CD4-positive, alpha-beta T cell treated with Interleukin-21 for 1 hour (primary cell): ENCODE measurements at places on chromosomes 5 and 9.

DNA sequence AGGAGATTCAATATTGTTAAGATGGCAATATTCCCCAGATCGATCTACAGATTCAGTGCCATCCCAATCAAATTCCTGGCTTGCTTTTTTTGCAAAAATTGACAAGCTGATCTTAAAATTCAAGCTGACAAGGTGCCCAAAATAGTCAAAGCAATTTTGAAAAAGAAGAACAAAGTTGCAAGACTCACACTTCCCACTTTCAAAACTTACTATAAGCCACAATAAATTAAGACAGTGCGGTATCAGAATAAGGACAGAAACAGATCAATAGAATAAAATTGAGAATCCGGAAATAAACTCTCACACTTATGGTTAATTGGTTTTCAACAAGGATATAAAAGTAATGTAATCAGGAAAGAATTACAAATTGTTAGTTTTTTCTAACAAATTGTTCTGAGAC is 97.1 kb downstream of the NRG2 start:
- DNase-seq = no peak

- no peak for DNase-seq
Measured at GRCh38 chr9:109652112-109652511, 127.9 kb upstream of the PALM2AKAP2 start.

DNA sequence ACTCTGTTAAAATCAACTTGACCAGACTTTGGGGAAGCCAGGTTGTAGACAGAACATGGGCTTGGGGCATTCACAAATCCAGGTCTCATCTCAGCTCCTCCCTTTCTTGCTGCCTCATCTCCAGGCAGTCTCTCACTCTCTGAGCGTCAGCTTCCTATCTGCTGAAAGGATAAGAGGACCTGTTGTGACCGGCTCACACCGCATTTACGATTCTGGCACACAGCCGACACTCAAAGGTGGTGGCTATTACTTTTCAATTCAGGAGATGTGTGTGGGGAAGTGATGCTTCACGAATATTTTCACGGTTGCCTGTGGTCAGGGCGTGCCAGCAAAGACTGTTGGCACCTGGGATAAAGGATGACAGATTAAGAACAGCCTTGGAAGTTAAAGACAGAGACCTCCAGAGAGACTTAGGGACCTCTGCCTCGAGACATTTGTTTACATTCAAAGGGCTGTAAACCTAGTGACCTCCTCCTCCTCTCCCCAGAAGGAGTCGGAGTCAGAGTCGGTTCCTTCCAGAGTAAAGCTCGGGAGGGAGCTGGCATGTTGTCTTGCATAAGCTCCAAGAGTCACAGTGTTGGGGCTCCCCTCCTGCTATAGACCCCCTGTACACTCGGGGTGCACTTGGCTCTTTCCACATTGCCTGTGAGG is 83.2 kb downstream of the AK8 start:
- no peak for DNase-seq

DNA sequence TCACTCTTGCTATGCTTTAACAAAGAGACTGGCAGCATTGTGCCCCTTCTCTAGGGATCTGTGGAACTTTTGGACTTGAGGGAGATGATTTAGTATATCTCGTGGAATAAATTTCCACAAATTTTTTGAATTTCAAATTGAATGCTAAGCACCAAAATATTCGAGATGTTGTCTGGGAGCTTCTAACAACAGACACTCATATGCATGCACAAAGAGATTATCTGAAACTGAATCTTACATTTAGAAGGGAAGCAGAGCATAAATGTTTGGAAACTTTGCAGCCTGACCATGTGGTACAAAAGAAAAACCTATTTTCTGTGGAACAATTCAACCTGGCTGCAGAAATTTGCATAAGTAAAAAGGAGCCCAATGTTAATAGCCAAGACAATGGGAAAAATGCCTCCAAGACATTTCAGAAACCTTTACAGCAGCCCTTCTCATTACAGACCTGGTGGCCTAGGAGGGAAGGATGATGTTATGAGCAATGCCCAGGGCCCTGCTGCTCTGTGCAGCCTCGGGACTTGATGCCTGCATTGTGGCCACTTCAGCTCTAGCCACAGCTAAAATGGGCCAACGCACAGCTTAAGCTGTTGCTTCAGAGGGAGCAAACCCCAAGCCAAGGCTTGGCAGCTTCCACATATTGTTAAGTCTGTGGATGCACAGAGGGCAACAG is 285.8 kb upstream of the FAM174A start:
- DNase-seq = no peak

- DNase-seq = no peak
Measured at GRCh38 chr5:73263001-73263710, 90.2 kb downstream of the TMEM174 start.

DNA sequence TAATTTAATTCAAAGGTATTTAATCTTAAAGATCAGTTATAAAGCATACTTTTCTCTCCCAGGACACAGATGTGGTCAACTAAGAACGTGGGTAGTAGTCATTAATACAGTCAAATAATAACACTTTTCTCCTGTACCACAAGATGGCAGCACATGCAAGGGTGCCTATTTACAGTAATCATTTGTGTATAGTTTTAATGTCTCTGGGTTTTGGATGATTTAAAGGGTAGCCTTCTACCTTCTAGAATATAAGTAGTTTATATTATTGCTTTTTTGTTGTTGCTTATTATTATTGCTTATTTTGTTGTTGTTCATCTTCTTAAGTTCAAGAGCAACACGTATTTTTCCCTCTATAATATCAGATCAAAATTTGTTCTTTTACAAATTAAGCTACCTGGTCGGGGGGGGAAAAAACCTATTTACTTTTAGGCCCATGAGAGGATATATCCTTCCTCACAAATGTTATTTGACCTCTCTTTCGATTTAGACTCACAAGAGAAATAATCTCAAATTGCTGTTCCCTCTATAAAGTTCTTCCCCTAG is 59.6 kb upstream of the SLC27A6 start:
- DNase-seq = peak; percentile 58

GRCh38 chr5:180494510-180495181 is 467 bp downstream of the CNOT6 start:
- peak; percentile 49 for DNase-seq

- no peak for DNase-seq
Measured at GRCh38 chr9:132669319-132669697, 475 bp downstream of the DDX31 start.

- DNase-seq = no peak
Measured at GRCh38 chr9:4700091-4700490, 20.7 kb downstream of the CDC37L1 start.

- DNase-seq = no peak
Measured at GRCh38 chr5:62143268-62144229, 162.5 kb upstream of the KIF2A start.

DNA sequence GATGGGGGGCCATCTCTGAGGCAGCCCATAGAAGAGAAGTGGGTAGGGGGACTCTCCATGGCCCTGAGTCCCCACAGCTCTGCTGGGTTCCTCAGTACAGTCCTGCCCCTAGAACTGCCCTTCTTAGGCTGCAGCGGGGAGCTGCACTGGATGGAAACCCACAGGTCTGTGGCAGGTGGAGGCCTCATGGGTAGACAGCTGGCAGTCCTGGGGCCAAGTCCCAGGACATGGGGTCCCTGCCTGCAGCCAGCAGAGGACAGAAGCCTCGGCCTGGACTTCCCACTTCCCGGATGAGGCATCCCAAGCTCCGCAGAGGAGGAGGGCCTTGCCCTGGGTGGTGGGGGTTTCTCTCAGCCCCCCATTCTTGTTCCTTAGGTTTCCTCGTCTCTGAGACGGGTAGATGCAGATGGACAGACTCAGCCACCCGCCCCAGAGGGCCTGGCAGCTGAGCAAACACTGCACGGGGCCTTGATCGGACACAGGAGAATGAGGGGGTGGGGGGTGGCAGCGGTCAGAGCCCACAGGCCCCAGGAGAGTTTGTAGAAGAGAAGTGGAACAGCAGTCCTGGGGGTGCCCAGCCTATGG is 153.8 kb downstream of the C9orf50 start:
- DNase-seq = no peak

- no peak for DNase-seq
Measured at GRCh38 chr9:137437691-137438590, 3.2 kb downstream of the ENTPD8 start.
